ENCODE measurements at places on chromosomes 1 and 21.

DNA sequence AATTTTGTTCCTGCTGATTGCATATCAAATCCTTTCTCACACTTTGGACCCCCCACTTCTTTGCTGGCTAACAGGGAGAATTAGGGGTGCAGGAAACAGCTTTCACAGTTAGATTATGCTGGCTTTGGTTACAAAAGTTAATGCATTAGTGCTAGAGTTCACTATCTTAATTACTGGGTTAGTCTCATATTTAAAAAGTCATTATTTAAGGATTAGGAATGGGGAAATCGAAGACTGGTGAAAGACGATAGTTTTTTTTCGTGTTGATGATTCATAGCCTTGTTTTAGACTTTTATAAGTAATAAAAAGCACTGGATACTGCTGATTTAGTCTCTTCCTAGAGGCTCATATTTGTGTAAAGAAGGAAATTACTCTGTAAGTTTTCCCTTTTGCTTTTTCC is 11.6 kb downstream of the ST6GALNAC3 start:
- DNase-seq, result no peak

GRCh38 chr1:2279210-2279639 is 51.1 kb downstream of the SKI start:
- DNase-seq, result no peak

- no peak for DNase-seq
Observed at GRCh38 chr1:203663821-203664220, 37.2 kb downstream of the ATP2B4 start.

DNA sequence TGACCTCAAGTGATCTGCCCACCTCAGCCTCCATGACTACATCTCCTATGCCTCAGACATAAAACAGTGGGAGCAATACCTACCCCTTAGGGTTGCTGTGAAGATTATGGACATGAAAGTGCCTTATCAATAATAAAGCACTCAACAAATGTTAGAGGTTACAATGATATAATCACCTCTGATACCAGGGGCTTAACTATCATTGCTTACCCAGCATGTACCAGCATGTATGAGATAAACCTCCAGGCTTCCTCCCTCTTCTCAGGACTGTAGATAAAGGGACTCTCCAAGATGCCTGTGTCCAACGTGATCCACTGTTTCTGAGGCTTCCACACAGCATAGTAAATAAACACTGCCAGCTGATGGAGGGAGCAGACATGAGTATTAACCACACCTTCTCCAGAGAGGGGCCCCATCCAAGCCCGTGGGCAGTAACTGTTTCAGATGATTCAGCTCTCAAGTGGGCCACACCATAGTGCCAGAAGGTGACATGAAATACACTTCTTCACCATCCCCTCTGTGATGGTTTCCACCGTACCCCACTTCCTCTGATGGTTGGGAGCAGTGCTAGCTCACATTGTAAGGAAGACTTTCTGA is 26.2 kb downstream of the RHBDL2 start:
- DNase-seq, result no peak

DNA sequence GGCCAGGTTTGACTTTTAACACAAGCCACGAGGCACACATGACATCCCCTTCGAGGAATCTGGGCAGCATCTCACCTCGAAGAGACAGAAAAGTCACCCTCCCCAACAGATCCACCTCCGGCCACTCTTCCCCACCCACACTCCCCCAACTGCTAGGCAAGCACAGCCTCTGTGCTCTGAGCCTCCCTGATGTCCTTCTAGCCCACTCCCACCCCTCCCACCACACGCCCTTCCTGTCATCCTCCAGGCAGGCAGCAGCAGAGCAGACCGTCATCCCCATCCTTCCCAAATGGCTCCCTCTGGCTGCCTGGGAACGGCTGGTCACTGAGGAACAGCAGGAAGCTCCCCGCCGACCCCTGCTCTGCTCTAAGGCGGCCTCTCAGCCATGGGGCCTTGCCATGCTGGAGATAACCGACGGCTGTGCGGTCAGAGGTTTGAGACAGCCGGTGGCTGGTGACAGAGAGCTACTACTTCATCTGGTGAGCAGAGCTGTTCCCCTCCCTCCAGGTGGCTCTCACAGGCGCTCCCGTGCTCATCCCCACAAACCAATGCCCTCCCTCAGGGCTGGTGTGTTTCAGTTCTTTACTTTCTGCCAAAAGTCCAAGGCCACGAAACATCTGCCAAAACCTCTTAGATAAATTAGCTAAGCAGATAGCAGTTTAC is 25.6 kb downstream of the NPHP4 start:
- DNase-seq, result no peak

DNA sequence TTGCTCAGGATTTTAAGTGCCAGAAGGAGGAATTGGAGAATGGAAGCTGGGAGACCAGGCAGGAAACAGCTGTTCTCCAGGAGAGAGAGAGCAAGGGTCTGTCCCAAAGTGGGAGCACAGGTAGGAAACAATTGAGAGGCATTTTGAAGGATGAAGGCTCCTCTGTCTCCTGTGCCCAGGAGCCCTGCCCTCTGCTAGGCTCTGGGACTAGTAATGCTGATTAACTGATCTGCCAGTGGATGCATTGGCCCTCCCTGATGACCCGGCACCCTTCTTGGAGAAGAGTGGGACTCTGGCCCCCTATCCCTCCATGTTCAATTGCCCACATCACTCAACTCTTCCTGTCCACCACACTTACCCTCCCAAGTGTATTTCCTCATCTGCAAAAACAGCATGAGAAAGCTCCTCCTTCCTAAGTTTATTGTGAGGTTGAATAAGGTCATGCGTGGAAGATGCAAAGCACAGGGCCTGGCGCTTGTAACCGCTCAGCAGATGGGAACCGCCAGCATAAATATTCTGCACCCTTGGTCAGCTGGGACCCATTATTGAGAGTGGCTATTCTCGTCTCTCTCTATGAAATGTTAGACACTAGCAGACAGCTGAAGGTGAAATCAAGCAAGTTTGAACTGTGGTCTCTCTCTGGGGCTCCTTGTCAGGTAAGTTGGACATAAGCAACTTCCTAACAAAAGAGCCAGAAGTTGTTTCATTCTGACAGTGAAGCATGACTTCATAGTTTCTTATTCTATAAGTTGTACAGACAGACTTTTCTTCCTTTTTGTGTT is 63.0 kb upstream of the ANGPTL1 start:
- no peak for DNase-seq

- no peak for DNase-seq
Observed at GRCh38 chr1:32159189-32159588, 20.3 kb upstream of the TXLNA start.

DNA sequence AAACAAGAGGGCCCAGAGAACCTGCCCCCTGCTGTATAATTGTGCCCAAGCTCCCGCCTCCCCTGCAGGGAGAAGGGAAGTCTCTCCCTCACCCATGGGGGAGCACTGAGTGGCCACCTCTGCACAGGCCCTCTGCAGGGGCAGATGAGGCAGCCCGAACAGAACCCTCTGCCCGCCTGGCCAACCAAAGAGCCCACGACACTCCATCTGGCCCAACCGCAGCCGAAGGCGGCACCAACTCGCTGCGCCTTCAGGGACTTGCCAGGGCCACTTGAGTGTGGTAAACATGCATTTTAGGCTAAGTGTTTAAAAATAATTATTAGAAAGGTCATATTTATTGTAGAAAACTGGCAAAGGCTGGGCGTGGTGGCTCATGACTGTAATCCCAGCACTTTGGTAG is 34.6 kb upstream of the CCSAP start:
- DNase-seq, result no peak

DNA sequence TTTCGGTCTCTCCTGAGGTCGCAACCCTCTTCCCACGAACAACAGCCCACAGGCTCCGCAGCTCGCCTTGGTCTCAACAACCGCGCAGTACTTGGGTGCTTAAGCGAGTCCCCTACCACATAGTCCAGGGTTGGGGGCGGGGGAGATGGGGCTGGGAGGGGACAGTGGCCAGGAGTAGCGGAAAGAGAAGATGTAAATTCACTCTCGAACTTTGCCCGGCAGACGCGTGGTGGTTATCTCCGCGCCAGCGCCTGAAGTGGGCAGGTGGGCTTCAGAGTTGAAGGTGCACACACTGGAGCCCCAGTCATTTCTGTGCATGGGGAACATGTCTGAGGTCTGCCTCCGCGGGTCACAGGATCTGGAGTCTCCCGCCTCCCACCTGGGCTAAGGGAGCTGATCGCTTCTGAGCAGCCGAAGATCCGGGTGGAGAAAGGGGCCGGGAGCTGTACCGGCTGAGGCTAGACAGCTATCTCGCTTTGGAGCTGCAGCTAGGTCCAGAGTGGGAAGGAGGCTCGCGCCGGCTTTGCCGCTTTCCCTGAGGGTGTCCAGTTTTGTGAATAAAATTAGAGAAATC is 4.3 kb upstream of the FOXD2 start:
- no peak for DNase-seq

GRCh38 chr1:76867342-76868130 is at the start of gene ST6GALNAC5:
TSS of gene ST6GALNAC5 (plus strand) at chr1:76867480.
- DNase-seq, result no peak

DNA sequence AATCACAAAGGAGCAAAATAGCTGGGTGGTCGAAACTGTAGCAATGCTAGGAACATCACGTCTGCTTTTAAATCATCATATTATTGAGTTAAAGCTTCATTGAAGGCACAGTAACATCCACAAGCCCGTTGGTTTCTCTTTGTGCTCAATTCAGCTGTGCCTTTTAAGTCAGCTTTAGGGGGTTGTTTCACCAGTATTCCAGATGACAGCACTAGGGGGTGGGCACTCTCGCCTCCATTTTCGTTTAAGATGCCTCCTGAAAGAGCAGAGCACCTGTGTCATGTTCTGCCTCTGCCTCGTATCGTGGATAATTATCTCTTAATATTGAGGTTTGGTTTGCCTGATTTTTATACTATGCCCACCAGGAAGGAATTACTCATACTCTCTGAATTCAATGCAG is 139.8 kb upstream of the PTBP2 start:
- no peak for DNase-seq

DNA sequence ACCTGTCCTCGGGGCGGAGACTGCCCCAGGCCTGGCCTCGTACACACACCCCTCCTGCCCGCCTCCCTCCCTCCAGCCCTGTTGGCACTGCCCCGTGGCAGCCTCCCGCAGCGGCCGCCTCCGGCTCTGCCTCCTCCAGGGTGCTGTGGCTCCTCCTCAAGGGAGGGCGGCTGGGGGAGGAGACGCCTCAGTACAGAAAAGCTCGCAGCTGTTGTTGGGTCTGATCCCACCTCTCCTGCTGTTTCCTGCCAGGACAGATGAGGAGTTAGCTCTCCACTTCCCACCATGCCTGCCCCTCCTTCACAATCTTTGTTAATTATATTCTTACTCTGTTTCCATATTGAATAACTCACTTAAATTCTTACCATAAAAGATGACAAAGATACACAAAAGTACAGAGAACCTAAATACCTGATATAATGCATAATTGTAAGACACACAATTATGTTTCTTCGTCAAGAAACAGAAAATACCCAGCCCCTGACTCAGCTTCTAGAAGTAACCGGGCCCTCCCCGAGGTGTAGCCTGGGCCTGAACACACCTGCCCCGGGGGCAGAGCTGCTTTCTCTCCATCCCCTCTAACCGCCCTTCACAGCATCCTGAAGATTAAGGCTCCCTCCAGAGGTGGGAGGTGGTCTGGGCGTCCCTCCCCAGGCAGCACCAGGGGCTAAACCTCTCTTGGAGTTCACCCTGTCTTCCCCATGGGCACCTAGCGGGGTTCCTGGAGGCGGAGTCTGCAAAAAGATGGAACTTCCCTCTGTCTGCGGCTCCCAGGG is 30.6 kb upstream of the COL6A1 start:
- DNase-seq, result no peak

GRCh38 chr21:46287541-46287940 is 1.4 kb downstream of the YBEY start:
- no peak for DNase-seq

- no peak for DNase-seq
Observed at GRCh38 chr1:171984262-171984661, 143.0 kb downstream of the DNM3 start.

GRCh38 chr1:204285436-204286305 is 71.9 kb upstream of the GOLT1A start:
- no peak for DNase-seq

DNA sequence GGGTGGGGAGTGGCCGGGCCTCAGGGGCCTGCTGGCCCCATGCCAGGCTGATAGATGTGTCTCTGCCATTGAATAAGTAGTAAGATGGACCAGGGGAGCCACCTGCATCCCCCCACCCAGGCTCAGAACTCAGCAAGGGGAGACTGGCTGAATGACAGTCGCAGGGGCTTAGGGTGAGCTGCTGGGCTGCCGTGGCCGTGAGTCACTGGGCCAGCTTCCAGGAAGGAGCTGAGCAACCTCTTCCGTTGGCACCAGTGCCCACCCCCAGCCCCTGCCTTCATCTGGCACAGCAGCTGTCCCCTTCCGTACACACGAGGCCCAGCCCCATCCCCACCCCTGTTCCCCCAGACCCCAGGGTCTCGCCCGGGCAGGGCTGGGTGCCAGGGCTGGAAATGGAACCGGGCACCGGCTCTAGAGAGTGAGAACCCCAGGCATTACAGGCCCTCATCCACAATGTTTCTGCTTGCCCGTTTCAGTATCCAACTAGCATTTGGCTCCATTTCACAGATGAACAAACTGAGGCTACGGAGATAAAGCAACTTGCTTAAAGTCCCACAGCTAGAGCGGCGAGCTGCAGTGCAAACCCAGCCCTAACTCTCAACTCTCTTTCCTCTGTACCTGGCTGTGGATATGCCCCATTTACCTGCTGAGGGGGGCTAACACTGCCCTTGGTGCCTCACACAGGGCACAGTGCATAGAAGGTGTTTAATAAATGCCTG is 10.2 kb downstream of the WNT4 start:
- no peak for DNase-seq

- DNase-seq, result no peak
Observed at GRCh38 chr1:56561227-56562019, 17.9 kb downstream of the PLPP3 start.

DNA sequence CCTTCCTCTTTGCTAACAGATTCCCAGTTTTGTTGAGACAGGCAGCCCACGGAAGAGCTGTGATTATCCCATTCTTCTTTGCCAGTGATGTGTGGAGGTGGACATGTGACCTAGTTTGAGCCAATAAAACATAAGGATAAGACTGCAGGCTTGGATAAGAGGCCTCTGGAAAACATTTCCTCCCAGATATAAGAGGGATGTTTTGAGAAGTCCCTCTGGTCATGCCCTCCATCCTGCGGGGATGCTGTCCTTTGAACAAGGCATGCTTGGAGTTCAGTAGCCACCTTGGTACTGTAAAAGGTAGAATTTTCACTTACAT is 155.7 kb downstream of the TM2D1 start:
- DNase-seq, result no peak

- DNase-seq, result no peak
Observed at GRCh38 chr1:33171977-33172813, 9.6 kb downstream of the TRIM62 start.

DNA sequence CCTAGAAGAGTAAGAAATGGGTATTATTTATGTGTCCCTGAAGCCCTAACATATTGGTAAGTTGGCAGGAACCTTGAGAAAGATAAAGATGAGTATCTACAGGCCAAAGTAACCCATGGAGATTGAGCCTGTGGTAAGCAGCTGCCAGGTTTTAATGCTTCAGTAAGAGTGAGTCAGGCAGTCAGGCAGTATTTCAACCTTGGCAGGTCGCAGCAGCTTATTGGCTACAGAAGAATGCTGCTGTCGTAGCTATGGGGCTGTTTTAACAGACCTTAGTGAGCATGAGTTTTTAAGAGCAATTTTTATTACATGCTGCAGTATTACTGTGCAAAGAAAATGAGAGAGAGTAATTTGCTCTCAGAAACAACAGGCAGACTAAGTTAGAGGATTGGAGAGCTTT is 10.3 kb upstream of the SLC30A10 start:
- no peak for DNase-seq
